ENCODE measurements at places on chromosomes 2 and 18.

DNA sequence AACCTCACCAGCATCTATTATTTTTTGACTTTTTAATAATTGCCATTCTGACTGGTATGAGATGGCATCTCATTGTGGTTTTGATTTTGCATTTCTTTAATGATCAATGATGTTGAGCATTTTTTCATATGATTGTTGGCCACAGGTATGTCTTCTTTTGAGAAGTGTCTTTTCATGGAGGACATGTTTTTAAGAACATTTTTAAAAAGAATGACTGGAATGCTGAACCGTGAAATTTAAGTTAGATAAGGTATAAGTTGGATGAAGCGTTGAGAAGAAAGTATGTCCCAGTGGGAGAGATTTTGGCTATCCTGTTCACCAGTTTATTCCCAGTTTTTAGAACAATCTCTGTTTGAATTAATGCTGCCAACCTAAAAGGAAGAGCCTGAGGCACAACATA is 365.9 kb downstream of the CELF4 start:
- no peak for DNase-seq

- no peak for DNase-seq
These were observed 422.5 kb downstream of the CMPK2 start for GRCh38 chr2:6443061-6443823.

GRCh38 chr18:711657-712400 is 601 bp downstream of the ENOSF1 start:
- no peak for DNase-seq

DNA sequence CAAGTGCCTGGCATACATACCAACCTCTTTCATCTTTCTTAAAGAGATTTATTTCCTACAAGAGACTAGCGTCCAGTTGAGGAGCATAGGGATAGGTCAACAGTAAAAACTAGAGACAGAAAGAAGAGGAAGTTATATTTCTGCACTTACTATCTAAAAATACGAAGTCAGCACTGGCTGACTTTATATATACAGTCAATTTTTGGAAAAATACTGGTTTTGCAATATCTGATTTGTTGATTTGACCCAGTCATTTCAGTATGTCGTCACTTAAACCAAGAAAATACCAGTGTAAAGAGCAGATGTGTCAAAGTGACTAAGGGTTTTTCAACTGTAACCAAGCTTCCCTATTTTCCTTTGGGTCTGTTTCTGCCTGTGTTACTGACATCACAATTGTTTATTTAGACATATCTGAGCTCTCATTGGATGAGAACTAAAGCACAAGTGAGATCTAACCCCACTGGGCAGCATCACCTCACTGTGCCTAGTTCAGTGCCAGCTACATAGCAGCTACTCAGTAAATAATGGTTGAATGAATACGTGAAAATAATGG is 23.0 kb downstream of the CYTIP start:
- no peak for DNase-seq

- DNase-seq = no peak
These were observed 496 bp upstream of the NAPG start for GRCh38 chr18:10525371-10525691.
